ENCODE measurements at places on chromosomes 6 and 20. TPM values are rescaled to one million over a fixed set of nuclear protein-coding genes. Genes with fewer than 3 reads are reported as not detected.

The BTN1A1 gene
- 0.25 TPM for polyA plus RNA-seq

GRCh38 chr6:154426997-154427396, 70.4 kb upstream of the IPCEF1 start:
- DNase-seq: no peak

The GRM1 gene
- 0.10 TPM for polyA plus RNA-seq

- DNase-seq: no peak
Measured at GRCh38 chr20:62797671-62798532, 1.6 kb downstream of the MRGBP start.

Measured in hindlimb muscle (tissue), 1 donor.